Psoas muscle (tissue), 8 donors: ENCODE measurements at places on chromosomes 5 and 9. TPM values are rescaled to one million over a fixed set of nuclear protein-coding genes. Genes with fewer than 3 reads are reported as not detected.
A peak's percentile ranks its signal among the peaks of the same experiment; 100 is the strongest.

- peaks cover 31% of the 10 kb centered on the region for H3K4me1 ChIP-seq
- H3K4me3 ChIP-seq, result no peak overlapping the region
- no peaks in the 10 kb centered on the region for H3K27me3 ChIP-seq
- H3K36me3 ChIP-seq, result no peaks in the 10 kb centered on the region
- peak overlapping the region; percentile 83 for H3K27ac ChIP-seq
Measured at GRCh38 chr5:38600329-38601045, 44.0 kb upstream of the LIFR start.

GRCh38 chr5:185095-186070, 5.9 kb upstream of the LRRC14B start:
- no peaks in the 10 kb centered on the region for H3K27me3 ChIP-seq
- H3K4me3 ChIP-seq, result no peak overlapping the region
- H3K36me3 ChIP-seq, result no peaks in the 10 kb centered on the region
- peaks cover 23% of the 10 kb centered on the region for H3K4me1 ChIP-seq
- no peak overlapping the region for H3K27ac ChIP-seq

GRCh38 chr9:38507587-38507986, 83.3 kb upstream of the IGFBPL1 start:
- no peak overlapping the region for H3K27ac ChIP-seq
- no peaks in the 10 kb centered on the region for H3K36me3 ChIP-seq
- no peaks in the 10 kb centered on the region for H3K4me1 ChIP-seq
- no peak overlapping the region for H3K4me3 ChIP-seq
- DNase-seq, result no peak
- H3K27me3 ChIP-seq, result no peaks in the 10 kb centered on the region

- H3K27me3 ChIP-seq, result no peaks in the 10 kb centered on the region
- H3K4me3 ChIP-seq, result no peak overlapping the region
- H3K27ac ChIP-seq, result no peak overlapping the region
- DNase-seq, result no peak
Measured at GRCh38 chr9:88945636-88946333, 45.5 kb upstream of the S1PR3 start.

- peaks cover 47% of the 10 kb centered on the region for H3K4me1 ChIP-seq
- no peaks in the 10 kb centered on the region for H3K36me3 ChIP-seq
- no peak for DNase-seq
- no peak overlapping the region for H3K4me3 ChIP-seq
Measured at GRCh38 chr5:134503937-134504437, 21.5 kb upstream of the JADE2 start.

DNA sequence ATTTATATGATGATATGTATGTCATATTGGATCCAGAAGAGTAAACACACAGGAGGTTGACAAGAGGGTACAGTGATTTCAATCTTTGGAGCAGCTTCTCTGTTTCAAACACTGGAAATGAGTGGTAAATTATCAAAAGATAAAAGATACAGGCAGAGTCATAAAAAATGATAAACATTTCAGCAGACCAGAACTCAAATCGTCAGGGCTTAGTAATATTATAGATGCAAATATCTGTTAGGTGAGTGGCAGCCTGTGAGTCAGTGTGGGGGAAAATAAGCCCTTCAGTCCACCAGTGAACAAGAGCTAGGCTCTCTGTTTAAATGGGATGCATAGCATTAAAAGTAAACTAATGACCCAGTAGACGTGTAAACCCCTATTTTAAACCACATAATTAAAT, 1378.1 kb downstream of the EFNA5 start:
- no peaks in the 10 kb centered on the region for H3K27me3 ChIP-seq
- H3K36me3 ChIP-seq, result no peaks in the 10 kb centered on the region

Gene SLC27A6
- not detected for total RNA-seq

Gene SPINK4
- not detected for total RNA-seq

Gene SLC36A3
- total RNA-seq, result not detected

Gene RGS7BP
- 0.46 TPM for total RNA-seq
